NCI-H1436 (cell line): ENCODE measurements at places on chromosomes 16 and 17.

- DNase-seq = no peak
Observed at GRCh38 chr17:28573040-28573380, 1.7 kb upstream of the PIGS start.

DNA sequence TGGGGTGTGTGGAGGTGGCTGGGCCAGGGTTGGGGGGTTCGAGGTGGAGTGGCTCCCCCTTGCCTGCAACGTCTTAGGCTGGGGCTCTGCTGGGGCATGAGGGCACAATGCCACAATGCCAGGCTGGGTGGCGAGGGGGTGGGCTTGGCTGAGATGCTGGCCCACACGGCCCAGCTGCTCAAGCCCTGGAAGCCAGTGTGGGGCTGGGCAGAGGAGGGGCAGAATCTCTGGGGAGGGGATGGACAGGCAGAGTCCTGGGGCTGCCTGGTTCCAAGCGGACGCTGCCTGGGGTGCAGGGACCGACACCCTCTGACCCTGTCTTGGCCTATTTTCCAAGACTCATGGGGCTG, 37.5 kb upstream of the SSTR5 start:
- DNase-seq = no peak

DNA sequence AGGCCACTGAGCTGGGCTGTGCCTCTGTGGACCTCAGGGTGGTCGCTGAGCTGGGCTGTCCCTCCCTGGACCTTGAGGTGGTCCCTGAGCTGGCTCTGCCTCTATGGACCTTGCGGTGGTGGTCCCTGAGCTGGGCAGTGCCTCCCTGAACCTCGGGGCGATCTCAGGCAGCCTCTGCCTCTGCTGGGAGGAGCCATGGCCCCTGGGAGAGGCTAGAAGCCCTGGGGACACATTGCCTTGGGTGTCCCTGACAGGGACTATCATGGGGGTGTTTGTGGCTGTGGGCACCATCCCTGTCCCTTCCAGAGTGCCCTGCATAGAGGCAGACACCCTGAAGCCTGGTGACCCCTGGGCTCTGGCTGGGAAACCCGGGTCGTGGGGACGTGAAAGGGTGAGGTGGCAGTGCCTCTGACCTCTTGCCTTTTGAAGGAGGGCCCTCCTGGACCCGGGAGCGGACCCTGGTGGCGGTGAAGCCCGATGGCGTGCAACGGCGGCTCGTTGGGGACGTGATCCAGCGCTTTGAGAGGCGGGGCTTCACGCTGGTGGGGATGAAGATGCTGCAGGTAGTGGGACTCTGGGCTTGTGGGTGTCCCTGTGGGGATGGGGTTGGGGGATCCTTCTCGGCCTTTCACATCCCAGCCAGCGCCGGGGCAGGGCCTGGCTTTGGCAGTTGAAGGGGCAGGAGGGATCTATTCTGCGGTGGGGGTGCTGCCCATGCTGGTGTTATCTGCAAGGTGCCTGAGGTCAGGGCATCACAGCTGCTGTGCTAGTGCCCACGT, 1.8 kb downstream of the NME4 start:
- DNase-seq = no peak

DNA sequence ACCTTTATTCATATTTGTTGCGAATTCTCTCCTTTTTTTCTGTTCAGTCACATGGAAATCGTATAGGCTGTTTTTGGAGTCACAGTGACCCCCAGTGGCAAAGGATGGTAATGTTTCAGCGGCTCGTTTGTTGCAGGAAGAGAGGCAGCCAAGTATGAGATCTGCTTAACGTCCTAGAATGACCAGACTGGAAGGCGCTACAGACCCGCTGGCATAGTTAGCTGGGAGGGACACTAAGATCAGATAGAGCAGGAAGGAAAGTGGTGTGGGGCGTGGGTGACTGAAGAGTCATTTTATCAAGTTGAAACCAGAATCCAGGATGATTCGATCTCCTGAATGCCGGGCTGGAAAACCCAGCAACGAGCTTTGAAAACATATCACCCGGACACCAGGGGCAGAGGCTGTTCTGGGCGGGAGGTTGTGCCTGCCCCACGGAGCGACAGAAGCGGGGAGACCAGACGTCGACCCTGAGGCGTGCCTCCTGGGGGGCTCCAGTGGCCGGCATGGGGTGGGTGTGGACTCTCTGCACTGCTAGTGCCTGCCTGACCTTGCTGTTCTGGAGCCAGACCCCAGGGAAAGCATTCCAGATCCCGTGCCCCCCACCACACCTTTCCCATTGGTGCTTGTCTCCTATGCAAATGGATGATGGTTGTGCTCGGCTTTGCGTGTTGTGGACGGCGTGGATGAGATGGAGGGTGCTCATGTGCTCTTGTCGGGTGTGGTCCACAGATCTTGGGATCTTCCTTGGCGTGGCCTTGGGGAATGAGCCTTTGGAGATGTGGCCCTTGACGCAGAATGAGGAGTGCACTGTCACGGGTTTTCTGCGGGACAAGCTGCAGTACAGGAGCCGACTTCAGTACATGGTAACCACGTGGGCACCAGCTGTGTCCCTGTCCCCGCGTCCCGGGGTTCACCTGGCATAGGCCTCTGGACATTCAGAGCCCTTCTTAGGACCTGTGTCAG, 7.7 kb downstream of the IL34 start:
- peak; percentile 62 for DNase-seq

DNA sequence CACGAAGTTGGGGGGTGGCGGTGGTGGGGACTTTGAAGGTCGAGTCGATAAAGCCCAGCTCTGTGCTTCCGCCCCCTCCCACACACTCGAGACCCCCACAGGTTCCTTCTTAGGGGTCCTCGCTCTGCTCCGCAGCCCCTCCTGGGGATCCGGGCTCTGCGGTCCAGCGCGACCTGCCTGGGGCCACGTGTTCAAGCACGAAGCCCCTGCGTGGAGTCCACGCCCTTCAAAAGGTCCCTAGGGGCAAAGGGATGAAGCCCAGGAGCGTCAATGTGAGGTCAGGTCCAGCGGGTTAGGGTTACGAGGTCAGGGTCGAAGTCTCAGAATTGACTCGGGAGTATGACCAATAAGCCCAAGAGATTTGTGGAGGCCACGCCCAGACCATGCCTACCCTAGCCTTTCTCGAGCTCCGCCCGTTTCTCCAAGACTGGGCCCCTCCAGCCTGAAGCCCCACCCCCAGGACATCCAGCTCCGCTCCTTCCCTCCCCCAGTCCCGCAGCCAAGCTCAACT, 786 bp upstream of the CACNA1G start:
- no peak for DNase-seq
